ENCODE measurements at places on chromosomes 4 and X. TPM values are rescaled to one million over a fixed set of nuclear protein-coding genes. Genes with fewer than 3 reads are reported as not detected.

NPY1R gene
- total RNA-seq: not detected

GRCh38 chrX:150234126-150234525 lies 129.0 kb upstream of the MAMLD1 start:
- H3K36me3 ChIP-seq: no peaks in the 10 kb centered on the region
- no peak overlapping the region for H3K27ac ChIP-seq
- DNase-seq: no peak
- H3K4me3 ChIP-seq: no peak overlapping the region

DNA sequence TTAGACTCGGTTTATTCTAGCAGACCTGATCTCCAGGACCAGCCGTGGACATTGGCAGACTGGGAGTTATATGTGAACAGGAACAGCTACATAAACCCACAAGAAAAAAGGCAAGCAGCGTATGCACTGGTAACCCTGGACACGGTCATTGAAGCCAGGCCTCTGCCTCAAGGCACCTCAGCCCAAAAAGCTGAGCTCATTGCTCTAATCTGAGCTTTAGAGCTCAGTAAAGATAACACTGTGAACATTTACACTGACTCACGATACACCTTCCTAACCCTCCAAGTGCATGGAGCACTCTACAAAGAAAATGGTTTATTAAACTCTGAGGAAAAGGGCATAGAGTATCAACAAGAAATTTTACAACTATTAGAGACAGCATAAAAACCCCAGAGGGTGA lies 148.9 kb upstream of the FGF16 start:
- H3K4me3 ChIP-seq: no peak overlapping the region
- H3K27ac ChIP-seq: no peak overlapping the region
- no peak for DNase-seq
- H3K36me3 ChIP-seq: no peaks in the 10 kb centered on the region
- no peaks in the 10 kb centered on the region for H3K27me3 ChIP-seq

DNA sequence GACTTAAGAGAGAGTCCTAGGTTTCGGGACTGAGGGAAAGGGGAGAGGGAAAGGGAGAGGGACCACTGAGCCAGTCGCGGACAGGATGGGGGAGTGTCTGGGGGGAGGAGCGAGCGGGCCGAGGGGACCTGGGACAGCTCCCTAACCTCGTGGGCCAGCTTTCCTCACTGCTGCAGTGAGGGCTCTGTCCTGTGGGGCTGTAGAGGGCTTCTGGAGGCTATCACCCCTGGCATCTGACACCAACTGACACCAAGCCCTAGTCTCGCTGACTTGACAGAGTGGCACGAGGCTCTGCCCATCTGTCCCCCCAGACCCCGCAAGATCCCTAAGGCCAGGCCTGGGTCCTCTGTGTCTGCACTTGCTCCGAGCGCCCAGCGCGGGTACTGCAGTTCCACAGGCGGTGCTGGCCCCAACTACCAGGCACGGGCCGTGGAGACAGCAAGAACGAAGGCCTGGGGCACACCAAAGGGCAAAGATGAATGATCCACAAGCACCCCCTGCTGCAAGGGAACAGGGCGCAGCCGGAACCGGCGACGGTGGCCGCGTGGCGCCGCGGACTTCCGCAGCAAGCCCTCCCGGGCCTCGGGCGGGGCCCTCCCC lies 465 bp downstream of the HAUS7 start:
- peaks cover 10% of the 10 kb centered on the region for H3K36me3 ChIP-seq
- no peaks in the 10 kb centered on the region for H3K27me3 ChIP-seq
- DNase-seq: no peak
- H3K4me3 ChIP-seq: peak overlapping the region; percentile 75

All from CD4-positive, alpha-beta T cell (primary cell).